ENCODE measurements at places on chromosomes 4 and X. TPM values are rescaled to one million over a fixed set of nuclear protein-coding genes. Genes with fewer than 3 reads are reported as not detected.

- no peak for DNase-seq
Observed at GRCh38 chr4:139619644-139620043, 46.0 kb upstream of the MGST2 start.

Gene SMIM31
- total RNA-seq, result not detected

DNA sequence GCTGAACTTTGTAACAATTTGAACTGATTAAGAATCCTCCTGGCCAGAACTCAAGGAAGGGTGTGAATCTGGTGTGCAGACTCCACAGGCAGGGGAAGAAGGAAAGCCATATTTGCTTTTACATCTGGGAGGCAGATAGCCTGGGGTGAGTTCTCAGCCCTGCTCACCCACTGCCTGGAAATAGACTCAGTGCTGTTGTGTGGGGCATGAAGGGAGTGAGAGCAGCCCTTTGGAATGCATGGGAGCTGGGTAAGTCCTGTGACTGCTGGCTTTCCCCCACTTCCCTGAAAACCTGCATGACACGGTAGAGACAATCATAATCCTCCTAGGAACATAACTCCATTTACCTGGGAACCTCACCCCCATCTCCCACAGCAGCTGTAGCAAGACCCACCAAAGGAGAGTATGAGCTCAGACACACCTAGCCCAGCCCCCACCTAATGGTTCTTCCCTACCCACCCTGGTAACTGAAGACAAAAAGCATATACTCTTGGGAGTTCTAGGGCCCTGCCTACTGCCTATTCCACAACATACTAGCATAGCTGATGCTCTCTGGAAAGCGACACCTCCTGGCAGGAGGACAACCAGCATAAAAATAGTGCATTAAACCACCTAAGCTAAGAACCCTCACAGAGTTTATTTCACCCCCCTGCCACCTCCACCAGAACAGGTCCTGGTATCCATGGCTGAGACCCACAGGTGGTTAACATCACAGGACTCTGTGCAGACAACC lies 59.3 kb upstream of the UBQLN2 start:
- no peak for DNase-seq

- no peak for DNase-seq
Observed at GRCh38 chr4:175253184-175253902, 335.2 kb downstream of the ADAM29 start.

GRCh38 chr4:136414981-136415380 lies 1117.3 kb downstream of the PCDH18 start:
- DNase-seq, result no peak

DNA sequence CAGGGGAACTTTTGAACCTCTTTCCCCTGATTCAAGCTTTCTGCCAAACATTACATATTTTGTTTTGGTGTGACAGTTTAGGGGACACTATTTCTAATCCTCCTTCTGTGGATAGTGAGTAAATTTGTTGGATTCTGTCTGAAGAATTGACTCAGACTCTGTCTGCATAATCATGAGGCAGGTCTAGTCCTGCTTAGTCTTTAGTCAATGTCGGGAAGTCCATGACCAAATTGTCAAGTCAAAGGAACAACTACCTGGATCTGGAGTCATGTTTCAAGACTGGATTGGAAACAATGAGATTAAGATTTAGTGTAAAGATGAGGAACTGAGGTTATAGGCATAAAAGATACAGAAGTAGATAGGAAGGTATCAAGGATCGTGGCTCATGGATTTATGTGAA lies 100.9 kb downstream of the MAGEB17 start:
- no peak for DNase-seq

Gene VCX
- not detected for total RNA-seq

DNA sequence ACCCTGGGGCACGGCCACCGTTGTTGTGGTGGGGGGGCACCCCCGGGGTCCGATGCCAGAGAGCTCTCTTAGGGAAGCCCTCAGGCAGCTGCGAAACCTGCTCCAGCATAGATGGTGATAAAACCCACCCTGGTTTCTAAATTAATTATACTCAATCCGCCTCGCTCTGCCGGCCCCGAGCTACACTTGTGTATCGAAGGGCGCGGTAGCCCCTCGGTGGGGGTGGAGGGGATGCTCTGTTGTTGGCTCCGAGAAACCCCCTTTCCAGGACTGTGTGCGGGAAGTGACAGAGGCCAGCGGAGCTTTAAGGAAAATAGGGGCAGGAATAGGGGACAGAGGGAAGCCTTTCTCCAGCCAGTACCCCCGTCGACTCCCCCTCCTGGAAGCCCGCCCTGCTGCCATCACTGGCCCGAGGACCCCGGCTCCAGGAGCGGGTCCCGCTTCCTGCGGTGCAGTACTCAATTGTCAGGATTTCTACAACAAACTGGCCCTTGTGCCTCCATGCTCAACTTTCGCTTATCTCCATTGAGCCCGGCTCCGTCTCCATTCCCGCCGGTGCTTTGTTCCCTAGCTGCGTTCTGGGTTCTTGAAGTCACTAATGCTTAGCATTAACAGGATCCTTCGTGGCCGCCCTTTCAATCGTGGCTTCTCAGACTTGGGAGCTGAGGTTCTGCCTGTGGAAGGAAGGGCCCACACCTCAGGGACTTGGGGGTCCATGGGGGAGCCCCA lies 408.2 kb downstream of the BCOR start:
- peak; percentile 3 for DNase-seq

Gene DRD5
- total RNA-seq, result not detected

- DNase-seq, result no peak
Observed at GRCh38 chr4:7007944-7008343, 35.2 kb upstream of the TADA2B start.

Gene RAB33A
- total RNA-seq, result not detected

Gene REPS2
- 0.31 TPM for total RNA-seq

DNA sequence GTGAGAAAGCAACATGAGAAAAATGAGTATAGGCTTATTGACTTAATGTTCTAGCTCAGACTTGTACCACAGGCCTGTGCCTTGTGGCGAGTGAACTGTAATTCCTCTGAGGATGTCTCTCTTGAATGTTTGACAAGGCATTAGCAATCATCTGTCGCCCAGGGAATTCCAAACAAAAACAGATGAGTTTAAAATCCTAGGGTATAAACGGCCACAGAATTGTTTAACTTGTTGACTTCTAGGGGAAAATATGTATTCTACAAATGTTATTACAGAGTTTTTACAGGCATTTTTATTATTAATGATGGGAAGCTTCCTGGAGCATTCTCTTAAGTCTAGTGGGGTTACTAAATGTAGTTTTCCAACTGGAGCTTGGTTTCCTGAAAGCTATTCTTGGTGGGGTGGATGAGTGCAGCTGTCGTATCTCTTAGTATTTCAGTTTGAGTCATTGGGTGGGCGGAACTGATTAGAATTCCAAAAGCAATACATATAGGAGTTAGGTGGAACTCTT lies 40.6 kb downstream of the ARHGAP10 start:
- DNase-seq, result no peak

GRCh38 chr4:83910693-83911092 lies 374.8 kb downstream of the GPAT3 start:
- no peak for DNase-seq

GRCh38 chrX:119479845-119480244 lies 11.6 kb downstream of the SLC25A5 start:
- no peak for DNase-seq

GRCh38 chr4:113837397-113837796 lies 75.9 kb upstream of the CAMK2D start:
- no peak for DNase-seq
